Fibroblast of skin of left biceps (primary cell): ENCODE measurements at places on chromosomes 3 and 15.

DNA sequence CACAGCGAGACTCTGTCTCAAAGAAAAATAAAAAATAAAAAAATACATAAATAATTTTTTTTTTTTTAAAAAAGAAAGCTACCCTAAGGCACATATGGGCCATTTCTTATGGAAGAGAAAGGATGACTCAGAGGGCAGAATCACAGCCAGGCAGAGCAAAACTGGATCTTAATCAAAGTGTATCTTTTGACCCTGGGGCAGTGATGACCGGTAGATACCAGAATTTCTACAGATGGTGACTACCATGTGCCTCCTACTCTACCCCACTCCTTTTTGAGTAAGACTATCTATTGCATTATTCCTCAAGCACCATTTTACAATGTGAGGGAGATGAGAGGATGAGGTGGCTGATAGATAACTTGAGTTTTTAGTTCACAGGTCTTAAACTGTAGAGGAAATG lies 26.0 kb downstream of the TARS3 start:
- DNase-seq: no peak

DNA sequence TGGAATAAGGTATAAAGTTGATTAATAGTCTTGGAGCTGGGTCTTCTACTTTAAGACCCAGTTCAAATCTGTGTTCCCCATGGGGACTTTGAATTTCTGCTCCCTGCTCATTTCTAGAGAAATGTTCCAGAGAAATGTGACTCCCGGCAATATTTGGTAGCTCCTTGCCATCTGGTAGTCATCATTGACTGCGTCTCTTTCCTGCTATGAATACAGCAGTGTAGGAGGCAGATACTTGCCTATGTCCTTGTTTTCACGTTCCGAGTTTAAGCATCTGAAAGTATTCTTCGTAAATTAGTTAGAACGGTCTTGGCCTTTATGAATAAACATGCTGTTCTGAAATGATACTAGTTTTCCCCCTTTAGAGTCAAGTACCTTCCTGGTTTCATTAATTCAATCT lies 352.9 kb downstream of the PTPRG start:
- DNase-seq: no peak

- no peak for DNase-seq
These were observed 36.5 kb downstream of the ALS2CL start for GRCh38 chr3:46656778-46657556.

GRCh38 chr15:63348392-63348791 lies 33.3 kb downstream of the CA12 start:
- DNase-seq: no peak

DNA sequence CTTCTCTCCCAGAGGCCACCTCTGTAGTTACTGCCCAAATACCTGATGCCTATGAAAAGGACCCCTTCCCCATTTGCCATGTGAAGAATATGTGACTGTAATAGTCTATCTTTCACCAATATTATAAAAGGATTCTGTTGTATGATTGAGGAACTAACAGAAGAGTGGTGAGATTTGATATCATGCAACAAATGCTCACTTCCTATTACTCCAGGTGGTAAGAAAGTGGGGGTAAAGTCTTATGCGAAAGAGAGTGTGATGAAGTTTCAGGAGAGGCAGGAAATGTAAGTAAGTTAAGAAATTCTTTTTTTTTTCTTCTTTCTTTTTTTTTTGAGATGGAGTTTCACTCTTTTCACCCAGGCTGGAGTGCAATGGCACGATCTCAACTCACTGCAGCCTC lies 24.4 kb upstream of the RAP2B start:
- DNase-seq: no peak

DNA sequence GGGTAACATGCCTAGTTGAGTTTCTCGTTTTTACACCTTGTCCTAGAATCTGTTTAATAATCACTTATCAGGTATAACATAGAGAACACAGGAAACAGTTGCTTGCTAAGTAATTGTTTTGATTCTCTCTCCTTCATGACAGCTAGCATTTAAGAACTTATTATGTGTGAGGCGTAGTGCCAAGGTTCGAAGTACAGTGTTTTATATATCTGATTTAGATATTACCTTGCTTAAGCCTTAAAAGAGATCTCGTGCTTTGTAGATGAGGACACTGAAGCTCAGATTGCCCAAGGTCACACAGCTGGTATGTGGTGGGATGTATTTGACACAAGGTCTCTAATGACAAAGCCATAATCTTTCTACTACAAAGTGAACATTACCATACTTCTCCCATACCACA lies 29.0 kb upstream of the IFT57 start:
- DNase-seq: no peak

DNA sequence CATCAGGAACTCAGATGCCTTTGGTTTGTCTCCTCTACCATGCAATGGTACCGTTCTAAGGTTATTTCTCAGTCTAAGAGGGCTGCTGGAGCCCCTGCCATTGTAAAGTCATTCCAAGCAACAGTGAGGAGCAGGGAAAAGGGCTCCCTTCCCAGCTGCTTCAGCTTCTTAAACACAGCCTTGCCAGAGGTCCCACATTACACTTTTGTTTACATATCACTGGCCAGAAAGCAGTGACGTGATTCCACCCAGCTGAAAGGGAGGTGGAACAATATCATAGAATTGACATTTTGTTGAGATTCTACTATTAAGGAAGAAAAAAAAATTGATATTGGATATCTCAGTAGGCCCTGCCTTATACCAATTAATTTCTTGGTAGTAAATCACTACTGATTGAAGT lies 194.6 kb downstream of the SUCLG2 start:
- no peak for DNase-seq
